ENCODE measurements at places on chromosomes 5 and 9. TPM values are rescaled to one million over a fixed set of nuclear protein-coding genes. Genes with fewer than 3 reads are reported as not detected.

The ZNF454 gene
- total RNA-seq, result not detected

The CCDC187 gene
- total RNA-seq, result not detected

DNA sequence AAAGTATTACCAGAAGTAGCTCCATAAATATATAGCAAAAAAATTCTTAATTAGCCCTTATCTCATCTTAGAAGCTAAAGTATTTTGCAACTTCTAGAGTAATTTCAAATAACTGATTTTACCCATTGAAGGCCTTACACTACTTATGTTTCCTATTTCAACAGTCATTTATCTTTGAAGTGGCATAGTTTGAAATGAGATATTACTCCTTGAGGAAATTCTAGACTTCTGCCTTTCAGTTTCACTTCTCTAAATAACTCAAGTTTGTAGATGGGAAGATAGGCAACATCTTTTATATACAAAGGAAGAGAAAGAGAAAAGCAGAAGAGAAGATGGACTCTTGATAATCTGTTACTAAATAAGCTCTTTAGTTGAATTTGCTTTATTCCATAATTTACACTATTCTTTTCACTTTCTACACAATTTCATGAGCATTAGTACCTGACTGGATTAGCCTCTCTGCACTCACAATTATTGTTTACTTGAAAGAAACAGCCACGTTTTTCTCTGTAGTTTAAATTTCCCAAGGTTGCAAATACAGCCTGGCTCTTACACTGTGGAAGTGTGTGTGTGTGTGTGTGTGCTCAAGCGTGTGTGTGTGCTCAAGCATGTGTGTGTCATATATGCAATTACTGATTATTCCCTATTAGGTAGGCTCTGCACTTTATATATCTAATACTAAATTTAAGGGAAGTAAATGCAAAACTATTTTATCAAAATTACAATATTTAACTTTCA lies 60.6 kb upstream of the EMB start:
- peak; percentile 33 for DNase-seq

GRCh38 chr5:9212605-9213004 lies 333.3 kb downstream of the SEMA5A start:
- DNase-seq, result no peak

DNA sequence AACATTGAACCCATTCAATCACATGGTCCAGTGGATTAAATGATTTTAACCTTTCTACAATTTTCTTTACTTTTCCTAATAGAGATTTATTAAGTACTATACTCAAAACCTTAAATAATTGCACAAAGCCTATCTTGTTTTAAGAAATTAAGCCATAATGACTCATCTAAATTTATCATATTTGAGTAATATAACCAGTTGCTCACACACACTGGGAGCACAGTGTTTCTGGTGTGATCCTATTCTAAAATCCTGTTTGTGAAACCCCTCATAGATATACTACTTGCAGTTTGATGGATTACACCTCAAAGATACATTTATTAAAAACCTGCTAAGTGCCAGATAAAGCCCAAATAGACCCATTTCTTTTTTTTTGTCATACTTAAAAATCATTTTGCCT lies 668.3 kb upstream of the CDH18 start:
- DNase-seq, result no peak

Measured in GM12878 (cell line).